GM04504 (cell line): ENCODE measurements at places on chromosomes 2 and 18.

- no peak for DNase-seq
Observed at GRCh38 chr2:62178741-62179271, 17.1 kb upstream of the B3GNT2 start.

DNA sequence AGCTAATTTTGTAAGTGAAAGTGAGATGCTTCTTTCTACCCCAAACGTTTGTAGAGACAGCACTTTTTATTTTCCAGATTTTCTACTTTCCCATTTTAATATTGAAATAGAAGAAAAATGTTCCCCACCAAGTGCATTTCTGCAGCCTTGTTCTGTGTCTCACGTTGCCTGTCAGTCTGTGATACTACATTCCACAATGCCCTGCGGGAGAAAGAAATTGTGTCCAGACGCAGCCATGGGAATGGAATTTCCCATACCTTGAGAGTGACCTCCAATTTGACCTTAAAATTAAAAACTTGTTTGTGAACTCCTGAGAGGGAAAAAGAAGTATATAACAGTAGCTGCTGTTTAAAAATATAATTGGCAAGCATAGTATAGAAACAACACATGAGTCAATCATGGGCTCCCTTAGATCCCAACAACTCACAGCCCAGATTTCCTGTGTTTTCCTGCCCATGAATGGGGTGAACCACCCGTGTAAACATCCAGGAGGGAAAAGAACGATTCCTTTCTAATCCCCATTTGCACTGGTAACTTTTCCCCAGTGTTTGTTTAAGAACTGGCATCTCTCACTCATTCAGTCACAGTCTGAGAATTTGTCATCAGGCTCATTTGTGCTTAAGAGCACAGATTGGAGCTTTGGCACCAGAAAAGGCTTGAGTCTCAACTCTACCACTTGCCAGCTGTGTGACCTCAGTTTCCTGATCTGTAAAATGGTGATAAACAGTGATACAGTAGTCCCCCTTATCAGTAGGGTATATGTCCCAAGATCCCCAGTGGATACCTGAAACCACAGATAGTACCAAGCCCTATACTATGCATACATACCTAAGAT, 166.1 kb upstream of the ZNF521 start:
- DNase-seq: no peak

DNA sequence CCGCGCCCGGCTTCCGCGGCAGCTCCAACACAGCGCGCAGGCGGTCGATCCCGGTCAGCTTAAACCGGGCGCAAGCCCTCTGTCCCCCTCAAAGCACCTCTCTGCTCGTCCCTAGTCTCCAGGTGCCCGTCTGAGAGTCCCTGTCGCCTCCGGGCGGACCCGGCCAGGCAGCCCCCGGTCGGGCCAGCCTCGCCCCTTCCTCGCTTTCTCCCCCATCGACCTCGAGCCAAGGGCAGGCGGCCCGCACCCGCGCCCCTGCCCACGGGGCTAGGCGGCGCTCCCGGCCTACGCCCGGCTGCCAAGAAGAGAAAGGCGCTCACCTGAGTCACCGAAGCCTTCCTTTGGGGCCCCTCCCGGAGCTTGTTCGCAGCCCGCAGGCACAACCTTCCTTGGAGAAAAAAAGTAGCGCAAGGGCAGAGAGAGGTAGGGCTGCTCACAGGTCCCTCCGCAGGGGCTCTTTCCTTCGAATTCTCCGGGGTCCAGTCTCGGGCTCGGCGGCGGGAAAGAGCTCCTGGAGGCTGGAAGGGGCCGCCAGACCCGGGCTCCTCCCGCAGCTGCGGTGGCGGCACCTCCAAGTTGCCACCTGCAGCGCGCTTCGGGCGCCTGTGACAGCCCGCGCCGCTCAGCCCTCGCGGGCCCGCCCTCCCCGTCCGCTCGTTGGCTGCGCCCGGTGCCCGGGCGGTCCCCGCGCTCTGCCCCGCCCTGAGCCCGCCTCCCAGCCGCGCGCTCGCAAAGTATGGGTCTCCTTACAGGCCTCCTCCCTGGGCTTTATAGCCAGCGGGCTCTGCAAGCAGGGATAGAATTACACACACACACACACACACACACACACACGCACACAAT, 86.5 kb upstream of the EPB41L3 start:
- no peak for DNase-seq

DNA sequence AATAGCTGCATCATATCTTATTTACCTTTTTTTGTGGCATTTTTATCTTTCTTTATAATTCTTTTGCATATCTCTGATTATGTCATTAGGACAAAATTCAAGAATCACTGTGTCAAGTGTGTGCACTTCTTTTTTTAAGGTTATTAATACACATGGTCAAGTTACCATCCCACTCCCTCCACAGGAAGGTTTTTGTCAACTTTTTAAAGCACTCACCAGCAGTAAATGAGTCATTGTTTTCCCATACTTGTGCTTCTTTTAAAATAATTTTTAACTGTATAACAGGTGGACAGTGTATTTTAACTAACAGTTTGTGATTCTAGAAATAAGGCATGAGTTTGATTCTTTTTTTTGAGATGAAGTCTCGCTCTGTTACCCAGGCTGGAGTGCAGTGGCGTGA, 45.7 kb upstream of the FAM171B start:
- no peak for DNase-seq

- DNase-seq: no peak
Observed at GRCh38 chr2:238398577-238398976, 28.1 kb upstream of the ASB1 start.

GRCh38 chr2:1505031-1505441, 91.8 kb downstream of the TPO start:
- DNase-seq: no peak
